ENCODE measurements at places on chromosomes 11 and 22.

GRCh38 chr11:8561461-8561860 is 32.6 kb downstream of the STK33 start:
- DNase-seq, result no peak

DNA sequence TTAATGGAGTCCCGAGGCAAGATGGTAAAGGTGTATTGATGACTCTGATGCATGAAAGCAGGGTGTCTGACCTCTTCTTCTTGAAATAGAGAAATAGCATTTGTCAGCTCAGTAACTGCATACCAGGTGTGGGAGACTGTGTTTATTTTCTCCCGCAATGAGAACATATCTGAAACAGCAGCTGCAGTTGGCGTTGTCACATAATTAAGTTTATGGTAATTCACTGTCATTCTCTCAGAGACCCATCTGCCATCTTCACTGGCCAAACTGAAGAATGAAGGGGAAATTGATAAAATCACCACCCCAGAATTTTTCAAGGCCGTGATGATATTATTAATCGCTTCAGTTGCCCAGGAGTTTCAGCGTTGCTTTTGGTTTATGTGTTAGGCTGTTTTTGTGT is 20.1 kb upstream of the MCHR1 start:
- no peak for DNase-seq

GRCh38 chr22:43881091-43882061 is 10.4 kb downstream of the PNPLA5 start:
- no peak for DNase-seq

- no peak for DNase-seq
Measured at GRCh38 chr11:126518071-126518971, 162.8 kb downstream of the ST3GAL4 start.

DNA sequence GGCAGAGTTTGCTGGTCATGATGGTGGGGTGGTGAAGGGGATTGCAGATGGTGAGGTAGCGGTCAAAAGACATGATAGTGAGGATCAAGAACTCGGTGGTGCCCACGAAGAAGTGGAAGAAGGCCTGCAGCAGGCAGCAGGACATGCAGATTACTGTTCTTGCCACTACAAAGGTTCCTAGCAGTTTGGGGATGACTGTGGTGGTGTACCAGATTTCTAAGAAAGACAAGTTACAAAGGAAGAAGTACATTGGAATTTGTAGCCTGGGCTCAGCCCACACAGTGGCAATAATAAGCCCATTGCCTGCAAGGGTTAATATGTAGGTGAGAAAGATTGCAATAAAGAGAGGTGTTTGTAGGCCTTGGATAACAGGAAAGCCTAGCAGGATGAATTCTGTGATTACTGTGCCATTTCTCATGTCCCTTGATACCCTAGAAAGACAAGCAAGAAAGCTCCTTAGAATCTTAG is at the start of gene OR6X1:
Gene OR6X1, minus strand, starts transcription at position 418 of the 468 bp plus-strand sequence. Its CDS starts 0 bp downstream, at position 418.
- DNase-seq, result no peak

DNA sequence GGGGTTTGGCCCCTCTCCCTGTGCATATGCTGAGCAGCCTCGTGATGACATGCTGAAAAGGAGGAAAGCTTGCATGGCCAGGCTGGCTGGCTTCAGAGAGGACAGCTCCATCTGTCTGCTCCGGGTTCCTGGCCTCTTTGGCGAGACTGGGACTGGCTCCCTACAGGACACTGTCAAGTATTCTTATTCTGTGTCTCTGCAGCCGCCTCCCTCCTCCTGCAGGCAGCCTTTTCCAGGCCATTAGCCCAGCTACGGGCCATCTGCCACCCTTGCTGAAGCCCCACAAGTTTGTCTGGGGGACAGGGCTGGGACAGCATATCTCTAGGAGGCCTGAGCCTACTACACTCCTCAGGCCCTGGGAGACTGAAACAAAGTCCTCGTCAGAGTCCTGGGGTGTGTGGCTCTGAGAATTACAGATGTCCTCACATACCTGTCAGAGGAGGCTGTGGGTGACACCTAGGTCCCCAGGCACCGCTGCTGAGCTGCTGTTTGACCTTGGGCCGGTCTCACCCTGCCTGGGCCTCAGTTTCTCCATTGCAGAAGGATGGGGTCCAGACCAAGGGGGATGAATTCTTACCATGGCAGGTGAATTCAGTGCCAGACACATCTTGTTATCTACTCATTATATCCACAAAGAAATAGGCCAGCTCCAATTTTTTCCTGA is 11.0 kb downstream of the MRGPRG start:
- no peak for DNase-seq

GRCh38 chr11:5547982-5548381 is 358 bp downstream of the OR52H1 start:
- DNase-seq, result no peak

DNA sequence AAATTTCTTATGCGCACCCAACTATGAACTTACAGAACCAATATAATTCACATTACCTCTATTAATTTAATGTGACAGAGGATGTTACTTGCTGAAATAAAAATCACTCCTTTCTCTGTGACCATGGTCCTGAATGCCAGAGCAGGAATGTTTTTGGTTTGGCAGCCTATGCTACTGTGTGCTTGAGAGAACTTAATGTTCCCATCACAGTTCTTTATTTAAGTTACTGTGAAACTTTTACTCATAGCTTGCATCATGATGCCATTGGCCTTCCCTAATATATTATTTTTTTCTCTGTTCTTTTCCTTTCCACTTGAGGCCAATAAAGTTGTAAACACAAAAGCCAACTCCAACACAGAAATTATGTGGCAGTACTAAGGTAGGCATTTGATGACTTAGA is 142.2 kb downstream of the FAM76B start:
- DNase-seq, result no peak

DNA sequence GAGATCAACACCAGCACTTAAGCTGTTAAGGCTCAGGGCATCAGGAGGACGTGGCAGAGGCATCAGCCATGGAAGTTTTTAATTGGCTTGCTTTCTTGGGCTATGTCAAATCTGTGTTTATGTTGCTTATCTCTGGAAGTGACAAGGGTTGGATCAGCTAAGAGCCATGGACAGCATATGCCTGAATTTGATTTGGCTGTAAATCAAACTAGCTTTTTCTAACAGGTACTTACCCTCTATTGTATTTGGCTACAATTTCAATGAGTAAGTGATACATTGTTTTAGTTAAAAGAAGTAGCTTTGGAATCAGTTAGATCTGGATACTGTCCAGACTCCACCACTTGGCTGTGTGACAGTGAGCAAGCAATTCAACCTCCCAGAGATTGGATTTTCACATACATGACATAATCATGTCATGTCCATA is 936.6 kb downstream of the OPCML start:
- DNase-seq, result no peak

- no peak for DNase-seq
Measured at GRCh38 chr11:8759634-8760033, 77.0 kb downstream of the RPL27A start.

- DNase-seq, result no peak
Measured at GRCh38 chr11:92556431-92556830, 331.8 kb downstream of the FAT3 start.

GRCh38 chr22:22371031-22371541 is 126.5 kb downstream of the VPREB1 start:
- no peak for DNase-seq

Data from cortex of kidney (tissue), 1 donor.